ENCODE measurements at places on chromosomes 3 and 15.

GRCh38 chr3:63853106-63853505, 10.5 kb downstream of the THOC7 start:
- no peak for DNase-seq

DNA sequence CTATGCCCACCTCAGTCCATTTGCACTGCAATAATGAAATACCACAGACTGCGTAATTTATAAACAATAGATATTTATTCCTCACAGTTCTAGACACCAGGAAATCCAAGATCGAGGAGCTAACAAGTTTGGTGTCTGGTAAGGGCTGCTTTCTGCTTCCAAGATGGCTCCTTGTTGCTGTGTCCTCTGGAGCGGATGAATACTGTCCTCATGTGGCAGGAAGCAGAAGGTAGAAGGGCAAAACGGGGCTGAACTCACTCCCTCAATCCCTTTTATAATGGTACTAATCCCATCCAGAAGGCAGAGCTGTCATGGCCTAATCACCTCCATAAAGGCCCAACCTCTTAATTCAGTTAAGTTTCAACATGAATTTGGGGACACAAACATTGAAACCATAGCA, 75.3 kb downstream of the P2RY1 start:
- no peak for DNase-seq

DNA sequence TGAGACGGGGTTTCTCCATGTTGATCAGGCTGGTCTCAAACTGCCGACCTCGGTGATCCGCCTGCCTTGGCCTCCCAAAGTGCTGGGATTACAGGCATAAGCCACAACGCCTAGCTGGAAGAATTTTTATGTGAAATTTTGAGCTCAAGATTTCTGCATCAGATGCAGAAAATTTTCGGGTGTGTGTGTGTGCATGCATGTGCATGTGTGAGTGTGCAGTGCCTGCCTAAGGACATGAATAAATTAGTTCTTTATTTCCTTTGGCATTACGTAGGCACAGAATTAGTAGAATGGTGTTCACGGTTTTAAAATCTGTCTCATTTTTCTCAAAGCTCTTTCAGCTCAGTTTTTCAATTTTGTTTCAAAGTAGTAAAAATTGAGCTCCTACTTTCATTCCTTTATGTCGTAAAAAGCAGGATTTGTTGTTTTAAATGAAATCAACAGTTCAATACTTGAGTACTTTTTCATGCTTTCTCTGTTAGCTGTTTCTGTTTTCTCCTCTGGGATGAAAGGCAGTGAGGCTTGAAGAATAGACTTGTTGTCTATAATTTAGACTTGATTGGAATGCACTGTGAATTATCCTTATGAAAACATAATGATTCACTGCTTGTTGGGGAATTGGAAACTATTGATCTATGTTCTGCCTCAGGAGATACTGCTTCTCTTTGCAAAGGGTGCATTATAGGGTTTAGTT, 23.3 kb upstream of the RAB11A start:
- peak; percentile 28 for DNase-seq

- DNase-seq: peak; percentile 77
Measured at GRCh38 chr3:59502806-59503205, 453.0 kb upstream of the CFAP20DC start.

DNA sequence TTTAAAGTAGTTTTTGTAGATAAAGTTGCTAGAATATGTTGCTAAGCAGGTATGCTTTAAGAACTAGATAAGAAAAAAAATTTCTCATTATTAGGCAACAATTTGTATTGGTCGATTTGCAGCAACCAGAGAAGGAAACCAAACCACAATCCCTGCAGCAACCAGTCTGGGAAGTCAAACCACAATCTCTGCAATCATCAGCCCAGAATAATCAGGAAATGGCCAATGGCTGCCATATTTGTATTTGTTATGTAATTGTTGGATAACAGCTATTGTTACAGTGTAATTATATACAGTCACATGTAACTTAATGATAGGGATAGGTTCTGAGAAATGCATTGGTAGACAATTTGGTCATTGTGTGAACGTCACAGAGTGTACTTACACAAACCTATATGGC, 23.6 kb downstream of the STXBP5L start:
- no peak for DNase-seq

DNA sequence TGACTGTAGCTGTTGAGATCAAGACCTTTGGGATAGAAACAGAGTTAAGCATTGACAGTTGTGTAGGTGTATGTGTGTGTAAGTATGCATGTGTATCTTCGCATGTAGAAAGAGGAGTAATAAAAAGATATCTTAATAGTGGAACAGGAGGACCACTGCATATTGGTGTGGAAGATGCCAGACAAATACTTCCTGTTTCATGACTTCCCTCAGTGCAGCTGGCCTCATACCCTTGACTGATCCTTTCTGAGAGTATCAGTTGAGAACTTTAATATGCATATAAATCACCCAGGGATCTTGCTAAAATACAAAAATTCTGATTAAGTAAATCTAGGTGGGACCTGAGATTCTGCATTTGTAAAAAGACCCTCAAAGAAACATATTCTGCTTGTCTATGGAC, 8.5 kb upstream of the ZBED2 start:
- DNase-seq: no peak

DNA sequence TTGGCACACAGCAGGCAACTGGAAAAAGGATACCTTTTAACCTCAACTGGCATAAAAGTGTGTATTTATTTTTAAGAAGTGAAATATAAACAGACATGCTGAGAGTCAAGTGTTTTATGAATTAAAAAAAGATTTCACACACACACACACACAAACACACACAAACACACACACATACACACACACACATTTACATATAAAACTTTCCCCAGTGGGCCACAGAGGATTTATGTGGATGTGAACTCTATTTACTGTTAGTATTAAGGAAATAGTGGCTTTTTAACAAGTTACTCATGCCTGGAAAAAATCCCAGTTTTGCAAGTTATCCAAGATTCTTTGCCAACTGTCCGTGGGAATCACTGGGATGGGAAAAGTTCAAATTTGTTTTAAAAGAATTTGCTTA, 725.9 kb upstream of the NR2F2 start:
- DNase-seq: peak; percentile 1

DNA sequence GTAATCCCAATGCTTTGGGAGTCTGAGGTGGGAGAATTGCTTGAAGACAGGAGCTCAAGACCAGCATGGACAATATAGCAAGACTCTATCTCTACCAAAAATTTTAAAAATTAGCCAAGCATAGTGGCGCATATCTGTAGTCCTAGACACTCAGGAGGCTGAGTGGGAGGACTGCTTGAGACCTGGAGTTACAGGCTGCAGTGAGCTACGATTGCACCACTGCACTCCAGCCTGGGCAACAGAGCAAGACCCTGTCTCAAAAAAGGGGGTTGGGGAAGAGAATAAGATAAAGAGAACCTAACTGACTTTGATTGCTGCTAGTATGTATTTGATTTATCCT, 755 bp downstream of the CD200R1 start:
- no peak for DNase-seq

DNA sequence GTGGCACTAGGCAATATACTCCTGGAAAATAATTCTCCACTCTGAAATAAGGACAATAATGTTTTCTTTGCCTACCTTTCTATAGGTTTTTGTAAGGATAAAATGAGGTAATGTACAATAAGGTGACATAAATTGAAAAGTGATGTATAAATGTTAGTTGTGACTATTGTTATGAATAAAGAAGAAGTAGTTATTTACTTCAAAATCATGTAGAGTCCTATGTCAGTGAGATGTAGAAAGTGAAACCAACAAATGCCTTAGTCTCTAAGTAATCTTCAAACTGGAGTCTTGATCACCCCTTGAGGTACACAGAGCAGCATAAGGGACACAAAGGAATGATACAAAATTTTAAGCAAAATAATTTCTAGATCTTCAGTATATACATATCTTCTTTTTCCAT, 60.3 kb upstream of the TP63 start:
- no peak for DNase-seq

GRCh38 chr15:74128785-74129585, 1.4 kb upstream of the ISLR2 start:
- no peak for DNase-seq

DNA sequence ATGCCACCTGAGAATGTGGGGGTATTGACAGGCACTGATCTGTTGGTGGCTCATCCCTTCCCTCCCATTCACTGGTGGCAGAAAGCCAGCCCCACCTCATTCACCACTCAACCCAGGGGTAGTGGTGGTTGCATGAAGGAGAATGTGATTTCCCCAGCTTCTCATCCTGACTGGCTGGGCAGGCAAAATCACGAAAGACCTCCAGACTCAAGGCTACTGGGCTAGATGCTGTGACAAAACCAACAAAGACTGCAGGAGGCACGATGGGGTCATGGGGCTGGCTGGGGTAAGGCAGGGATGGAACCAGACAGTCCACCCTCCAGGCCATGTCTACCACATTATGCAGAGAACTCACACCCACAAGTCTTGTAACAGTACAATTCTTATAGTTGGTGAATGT, 33.9 kb downstream of the FSTL1 start:
- DNase-seq: no peak

DNA sequence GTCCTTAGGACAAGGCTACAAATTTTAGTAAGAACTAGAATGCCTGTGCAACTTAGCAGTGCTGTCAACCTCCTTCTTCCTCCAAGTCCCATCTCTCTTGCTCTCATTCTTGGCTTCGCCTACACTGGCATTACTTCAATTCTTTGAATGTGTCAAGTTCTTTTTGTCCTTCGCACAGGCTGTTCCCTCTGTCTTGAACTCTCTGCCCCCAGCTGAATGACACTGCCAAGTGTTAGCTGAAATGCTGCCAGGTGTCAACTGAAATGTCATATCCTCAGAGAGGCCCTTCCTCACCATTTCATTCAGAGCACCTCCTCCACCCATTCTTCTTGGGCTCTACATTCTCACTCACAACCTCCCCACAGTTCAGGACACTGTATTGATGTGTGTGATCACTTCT, 48.8 kb upstream of the PSMD6 start:
- no peak for DNase-seq

DNA sequence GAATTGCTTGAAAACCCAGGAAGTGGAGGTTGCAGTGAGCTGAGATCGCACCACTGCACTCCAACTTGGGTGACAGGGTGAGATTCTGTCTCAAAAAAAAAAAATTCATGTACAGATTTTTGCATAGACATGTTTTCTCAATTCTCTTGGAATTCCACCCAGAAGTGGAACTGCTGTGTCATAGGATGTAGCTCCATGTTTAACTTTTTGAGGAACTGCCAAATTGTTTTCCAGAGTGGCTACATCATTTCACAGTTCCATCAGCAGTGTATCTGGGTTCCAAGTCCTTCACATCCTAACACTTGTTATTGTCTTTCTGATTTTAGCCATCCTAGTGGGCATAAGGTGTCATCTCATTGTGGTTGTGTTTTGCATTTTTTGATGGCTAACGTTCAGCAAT, 9.9 kb downstream of the CAPN7 start:
- DNase-seq: no peak

DNA sequence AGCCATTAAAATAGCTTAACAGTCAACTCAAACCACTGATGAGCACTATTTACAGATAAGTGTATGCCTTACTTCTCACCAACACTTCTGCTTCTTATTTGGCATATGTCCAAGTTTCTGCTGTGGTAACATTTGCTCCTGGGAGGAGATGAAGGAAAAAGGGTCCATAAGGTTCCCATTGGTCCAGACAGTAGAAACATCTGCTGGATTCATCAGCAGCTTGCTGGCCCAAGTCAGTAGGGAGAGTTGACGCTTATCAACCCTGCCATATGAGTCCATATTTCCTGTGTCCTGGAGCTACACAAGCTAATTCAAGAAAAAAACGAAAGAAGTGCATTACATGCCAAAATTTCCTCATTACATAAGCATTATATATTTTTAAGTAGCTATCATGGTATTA, 824.5 kb downstream of the CADM2 start:
- DNase-seq: no peak

DNA sequence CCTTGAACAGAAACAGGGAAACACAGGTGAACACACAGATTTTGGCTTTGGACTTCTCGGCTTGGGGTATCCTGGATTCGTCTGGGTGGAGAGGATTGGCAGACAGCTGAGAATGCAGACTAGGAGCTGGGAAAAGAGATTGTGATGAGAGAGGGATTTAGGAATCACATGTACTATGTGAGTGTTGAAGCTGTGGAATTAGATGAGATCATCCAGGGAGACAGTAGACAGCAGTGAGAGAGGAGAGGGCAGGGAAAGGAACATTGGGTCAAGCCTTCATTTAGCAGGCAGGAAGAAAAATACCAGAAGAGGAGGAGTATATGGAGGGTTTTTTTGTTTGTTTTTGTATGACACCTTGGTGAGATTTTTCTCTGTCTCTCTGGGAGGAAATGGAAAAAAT, 262.1 kb upstream of the TBL1XR1 start:
- DNase-seq: peak; percentile 93

- DNase-seq: no peak
Measured at GRCh38 chr15:79702621-79703020, 194.2 kb downstream of the MTHFS start.

GRCh38 chr3:88773766-88774165, 333.7 kb upstream of the EPHA3 start:
- no peak for DNase-seq

- DNase-seq: no peak
Measured at GRCh38 chr15:89175617-89176191, 45.7 kb downstream of the RLBP1 start.

GRCh38 chr3:28008235-28008634, 233.2 kb upstream of the CMC1 start:
- no peak for DNase-seq

GRCh38 chr3:37594873-37595783, 266.6 kb upstream of the CTDSPL start:
- no peak for DNase-seq

DNA sequence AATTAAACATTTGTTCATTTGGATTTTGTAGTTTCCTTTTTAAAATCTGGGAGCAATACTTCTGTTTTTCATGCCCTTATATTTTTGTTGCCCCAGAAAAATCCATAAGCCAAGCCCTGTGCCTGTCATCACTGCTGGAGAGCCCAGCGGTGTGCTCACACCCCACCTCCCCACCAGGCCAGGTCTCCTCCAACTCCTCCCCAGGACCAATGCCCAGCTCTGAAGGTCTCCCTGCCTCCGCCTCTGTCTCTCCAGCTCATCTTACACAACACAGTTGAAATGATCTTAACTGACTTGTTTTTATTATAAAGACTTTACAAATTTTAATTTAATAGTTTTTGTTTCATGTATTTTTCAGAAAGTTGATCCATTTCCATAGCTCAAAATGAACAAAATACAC, 66.4 kb downstream of the RHCG start:
- DNase-seq: no peak

GRCh38 chr3:50562861-50563260, 4.7 kb downstream of the C3orf18 start:
- no peak for DNase-seq

GRCh38 chr15:86336051-86336788, 256.5 kb downstream of the AGBL1 start:
- no peak for DNase-seq
